ENCODE measurements at places on chromosomes 12 and 14.

GRCh38 chr12:12229556-12230092 is 37.2 kb downstream of the LRP6 start:
- DNase-seq: no peak

GRCh38 chr12:120818416-120818815 is 85.7 kb downstream of the SPPL3 start:
- DNase-seq: no peak

- no peak for DNase-seq
Measured at GRCh38 chr12:63841571-63841970, 2.9 kb upstream of the SRGAP1 start.

GRCh38 chr12:2179953-2180736 is 127.4 kb downstream of the CACNA1C start:
- DNase-seq: peak; percentile 76
